ENCODE measurements at places on chromosomes 2 and 18. TPM values are rescaled to one million over a fixed set of nuclear protein-coding genes. Genes with fewer than 3 reads are reported as not detected.
A peak's percentile ranks its signal among the peaks of the same experiment; 100 is the strongest.

DNA sequence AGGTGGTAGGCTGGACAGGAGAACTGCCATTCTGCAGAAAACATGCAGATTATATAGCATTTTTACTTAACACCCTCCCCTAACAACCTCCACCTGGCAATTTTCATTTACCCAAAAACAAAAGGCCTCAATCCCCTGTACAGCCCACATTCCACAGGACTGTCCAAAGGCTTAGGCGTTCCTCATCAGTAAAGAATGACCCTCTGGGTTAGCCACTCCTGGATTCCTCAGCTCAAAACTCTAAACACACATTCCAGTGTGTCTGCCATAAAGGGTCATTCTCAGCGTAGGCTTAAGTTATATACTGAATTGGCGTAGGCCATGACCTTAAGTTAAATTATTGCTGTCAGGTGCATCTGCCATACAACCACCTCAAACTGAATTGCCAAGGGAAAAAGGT is 261.8 kb upstream of the CHAC2 start:
- DNase-seq = no peak
- H3K27ac ChIP-seq = no peak overlapping the region
- H3K36me3 ChIP-seq = peaks cover 6% of the 10 kb centered on the region
- no peaks in the 10 kb centered on the region for H3K27me3 ChIP-seq

- H3K4me1 ChIP-seq = no peaks in the 10 kb centered on the region
- no peak for DNase-seq
- no peaks in the 10 kb centered on the region for H3K27me3 ChIP-seq
- no peaks in the 10 kb centered on the region for H3K36me3 ChIP-seq
These were observed 464.5 kb upstream of the SETBP1 start for GRCh38 chr18:44216169-44216568.

DNA sequence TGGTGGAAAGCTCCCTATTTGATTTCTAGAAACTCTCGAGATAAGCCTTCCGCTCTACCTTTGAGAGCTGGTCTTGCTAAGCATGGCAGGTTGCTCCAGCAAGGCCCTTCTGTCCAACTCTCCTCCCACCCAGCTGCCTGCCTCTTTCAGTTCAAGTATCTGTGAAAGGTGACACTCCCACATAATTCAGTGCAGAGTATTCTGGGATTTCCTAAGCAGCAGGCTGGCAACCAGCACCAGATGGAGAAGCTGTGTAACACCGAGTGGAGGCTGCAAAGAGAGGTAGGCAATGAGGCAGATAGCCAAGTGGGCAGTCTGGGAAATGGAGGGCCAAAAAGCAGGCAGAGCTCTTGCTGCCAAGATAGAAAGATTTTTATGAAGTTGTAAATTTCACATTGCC is 88.4 kb upstream of the CAVIN2 start:
- no peak for DNase-seq
- H3K36me3 ChIP-seq = no peaks in the 10 kb centered on the region
- 0 out of 2 replicates have a peak, but pooled peaks cover 2% of the 10 kb centered on the region for H3K4me1 ChIP-seq
- H3K4me3 ChIP-seq = no peak overlapping the region
- H3K27me3 ChIP-seq = no peaks in the 10 kb centered on the region

DNA sequence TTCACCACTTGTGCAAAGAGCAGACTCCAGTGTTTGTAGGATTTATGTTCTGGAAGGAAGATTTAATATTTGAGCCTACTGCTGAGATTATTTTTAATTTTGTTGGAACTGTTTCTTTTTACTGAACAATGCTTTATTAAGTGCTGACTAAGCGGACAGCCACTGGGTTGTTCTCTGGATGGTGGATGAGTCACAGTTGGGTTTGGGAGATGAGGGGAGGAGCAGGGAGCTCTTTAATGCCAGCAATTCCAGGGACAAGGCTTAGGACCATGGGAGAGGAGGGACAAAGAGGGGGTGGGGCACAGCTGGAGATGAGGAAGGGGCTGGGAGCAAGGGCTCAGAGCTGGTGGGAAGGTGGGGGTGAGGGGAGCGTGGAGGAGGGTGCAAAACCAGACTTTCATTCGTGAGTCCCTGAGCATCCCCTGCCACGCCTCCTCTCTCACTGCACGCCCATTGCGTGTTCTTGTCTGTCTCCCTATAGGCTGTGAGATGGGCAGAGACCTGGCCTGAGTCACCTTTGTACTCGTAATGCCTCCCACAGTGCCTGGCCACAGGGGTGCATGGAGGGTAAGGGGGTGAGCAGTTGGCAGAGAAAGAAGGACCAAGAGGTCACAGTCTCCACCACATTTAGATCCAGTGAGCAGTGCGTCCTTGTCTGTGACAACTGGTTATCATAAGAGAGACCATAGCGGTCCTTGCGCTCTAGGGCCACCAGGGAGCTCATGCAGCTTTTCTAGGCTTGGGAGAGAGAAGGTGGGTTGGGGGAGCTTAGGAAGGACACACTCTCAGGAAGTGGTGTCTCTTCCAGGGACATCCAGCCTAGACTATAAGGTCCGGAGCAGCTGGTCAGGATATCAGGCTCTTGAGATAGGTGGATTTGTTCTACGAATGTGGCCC is 18.4 kb downstream of the SLC4A3 start:
- H3K27me3 ChIP-seq = no peaks in the 10 kb centered on the region
- no peaks in the 10 kb centered on the region for H3K36me3 ChIP-seq
- H3K4me3 ChIP-seq = no peak overlapping the region
- peak; percentile 53 for DNase-seq
- H3K4me1 ChIP-seq = peaks cover 2% of the 10 kb centered on the region
- H3K27ac ChIP-seq = no peak overlapping the region

- H3K36me3 ChIP-seq = no peaks in the 10 kb centered on the region
- H3K27ac ChIP-seq = no peak overlapping the region
- DNase-seq = no peak
- no peaks in the 10 kb centered on the region for H3K4me1 ChIP-seq
- no peak overlapping the region for H3K4me3 ChIP-seq
These were observed 16.4 kb downstream of the MAL start for GRCh38 chr2:95041824-95042442.

DNA sequence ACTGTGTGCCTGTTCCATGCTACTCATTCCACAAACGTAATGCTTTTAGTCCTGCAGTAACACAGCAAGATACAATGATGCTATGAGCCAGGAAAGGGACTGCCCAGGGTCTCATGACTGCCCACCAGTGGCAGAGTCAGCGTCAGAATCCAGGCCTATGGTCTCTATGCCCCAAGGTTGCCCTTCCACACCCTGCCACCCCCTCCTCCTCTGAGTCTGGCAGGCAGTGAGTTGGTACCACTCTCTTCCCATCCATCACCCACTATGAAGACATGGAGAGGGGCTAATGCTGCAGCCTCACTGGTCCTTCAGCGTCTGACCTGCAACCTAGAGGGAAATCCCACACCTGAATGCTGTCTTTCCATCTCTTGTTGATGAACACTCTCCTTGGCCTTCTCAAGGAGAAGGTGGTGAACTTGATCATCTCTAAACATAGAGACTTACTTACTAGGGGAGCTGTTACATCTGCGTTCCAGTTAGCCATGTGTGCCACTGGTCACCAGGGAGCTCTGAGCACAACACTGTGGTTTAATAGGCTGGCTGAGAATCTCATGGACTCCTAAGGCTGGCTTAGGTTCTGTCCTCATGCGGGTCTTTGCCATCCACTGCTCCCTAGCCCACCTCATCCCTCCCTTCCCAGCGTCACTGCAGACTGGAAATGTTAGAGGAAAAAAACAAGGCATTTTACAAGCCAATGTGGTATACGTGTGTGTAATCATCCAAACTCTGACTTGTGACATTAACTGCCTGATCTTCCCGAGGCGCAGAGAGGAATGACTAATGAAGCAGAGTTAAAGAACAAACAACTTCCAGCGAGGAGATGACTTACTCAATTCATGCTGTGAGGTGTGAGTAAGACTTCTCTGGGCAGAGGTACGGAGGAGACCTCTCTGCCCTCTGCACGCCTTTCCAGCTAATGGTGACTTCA is 28.8 kb downstream of the STEAP3 start:
- H3K4me1 ChIP-seq = no peaks in the 10 kb centered on the region
- H3K36me3 ChIP-seq = peaks cover 47% of the 10 kb centered on the region
- H3K27ac ChIP-seq = no peak overlapping the region
- peak; percentile 15 for DNase-seq

DNA sequence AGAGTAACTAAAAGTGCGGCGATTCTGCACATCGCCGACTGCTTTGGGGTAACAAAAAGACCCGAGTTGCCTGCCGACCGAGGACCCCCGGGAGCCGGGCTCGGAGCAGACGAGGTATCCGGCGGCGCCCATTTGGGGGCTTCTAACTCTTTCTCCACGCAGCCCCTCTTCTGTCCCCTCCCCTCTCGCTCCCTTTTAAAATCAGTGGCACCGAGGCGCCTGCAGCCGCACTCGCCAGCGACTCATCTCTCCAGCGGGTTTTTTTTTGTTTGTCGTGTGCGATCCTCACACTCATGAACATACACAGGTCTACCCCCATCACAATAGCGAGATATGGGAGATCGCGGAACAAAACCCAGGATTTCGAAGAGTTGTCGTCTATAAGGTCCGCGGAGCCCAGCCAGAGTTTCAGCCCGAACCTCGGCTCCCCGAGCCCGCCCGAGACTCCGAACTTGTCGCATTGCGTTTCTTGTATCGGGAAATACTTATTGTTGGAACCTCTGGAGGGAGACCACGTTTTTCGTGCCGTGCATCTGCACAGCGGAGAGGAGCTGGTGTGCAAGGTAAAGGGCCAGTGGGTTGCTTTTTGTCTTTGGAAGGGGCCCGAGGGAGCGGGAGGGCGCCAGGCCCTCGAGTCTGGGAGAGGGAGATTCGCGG is 1.4 kb downstream of the TRIB2 start:
- peaks cover 15% of the 10 kb centered on the region for H3K36me3 ChIP-seq
- peaks cover 9% of the 10 kb centered on the region for H3K4me1 ChIP-seq
- peak overlapping the region; percentile 99 for H3K4me3 ChIP-seq

DNA sequence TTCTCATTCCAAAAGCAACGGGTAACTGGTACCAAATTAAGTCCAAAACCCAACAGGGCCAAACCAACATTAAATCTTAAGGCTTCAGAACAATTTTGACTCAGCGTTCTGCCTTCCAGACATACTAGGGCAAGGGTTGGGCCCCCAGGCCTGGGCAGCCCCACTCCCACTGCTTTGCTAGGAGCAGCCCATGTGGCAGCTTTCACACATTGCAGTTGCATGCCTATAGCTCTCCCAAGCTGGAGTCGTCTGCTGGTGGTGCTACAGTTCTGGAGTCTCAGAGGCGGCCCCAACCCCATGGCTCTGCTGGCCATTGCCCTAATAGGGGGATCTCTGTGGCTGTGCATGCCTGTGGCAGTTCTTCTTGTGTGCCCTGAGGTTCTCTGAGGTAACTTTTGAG is 37.6 kb upstream of the CD226 start:
- peaks cover 3% of the 10 kb centered on the region for H3K36me3 ChIP-seq
- peak; percentile 57 for DNase-seq
- no peak overlapping the region for H3K4me3 ChIP-seq
- H3K4me1 ChIP-seq = no peaks in the 10 kb centered on the region
- no peak overlapping the region for H3K27ac ChIP-seq
- no peaks in the 10 kb centered on the region for H3K27me3 ChIP-seq

VAMP8 gene
- total RNA-seq = 33.4 TPM

GRCh38 chr2:1370461-1370860 is 42.8 kb upstream of the TPO start:
- no peak overlapping the region for H3K4me3 ChIP-seq
- no peak for DNase-seq
- no peaks in the 10 kb centered on the region for H3K27me3 ChIP-seq

DNA sequence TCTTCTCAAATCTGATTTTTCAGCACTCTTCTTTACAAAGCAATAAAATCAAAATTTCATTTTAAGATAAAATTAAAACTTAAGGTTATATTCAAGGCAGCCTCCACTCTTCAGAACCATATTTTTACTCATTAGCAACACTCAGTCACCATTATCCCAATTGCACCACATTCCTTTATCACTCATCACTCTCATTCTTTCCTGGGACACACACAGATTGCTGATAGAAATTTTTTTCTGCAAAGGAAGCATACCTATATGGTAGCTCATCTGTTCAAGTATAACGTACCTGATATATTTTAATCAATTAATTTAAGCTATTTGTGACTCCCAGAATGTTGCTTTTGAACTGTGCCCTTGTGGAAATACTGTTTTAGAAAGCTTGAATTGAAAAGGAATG is 1559.3 kb upstream of the ZEB2 start:
- no peak for DNase-seq
- H3K4me3 ChIP-seq = no peak overlapping the region

CREG2 gene
- 1.2 TPM for total RNA-seq

ACVR1C gene
- total RNA-seq = 0.81 TPM

NCKAP1 gene
- 112 TPM for total RNA-seq

CHRNG gene
- not detected for total RNA-seq

DNA sequence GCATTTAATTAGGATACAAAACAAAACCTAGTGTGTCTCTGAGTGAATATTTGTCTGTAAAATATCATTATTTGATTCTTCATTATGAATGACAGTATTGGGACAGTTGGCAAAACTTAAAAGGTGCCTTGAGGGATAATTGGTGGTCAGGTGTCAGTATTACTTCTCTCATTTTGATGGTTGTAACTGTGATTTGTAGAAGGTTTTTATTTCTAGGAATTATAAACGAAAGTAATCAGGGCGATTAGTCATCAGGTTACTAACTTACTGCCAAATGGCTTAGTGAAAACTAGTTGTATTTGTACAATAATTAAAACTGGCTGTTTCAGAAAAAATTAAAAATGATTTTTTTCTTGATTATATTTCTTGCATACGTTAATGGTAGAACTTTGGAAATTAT is 117.6 kb downstream of the BIRC6 start:
- peaks cover 36% of the 10 kb centered on the region for H3K36me3 ChIP-seq
- no peak for DNase-seq
- H3K4me1 ChIP-seq = no peaks in the 10 kb centered on the region
- no peak overlapping the region for H3K27ac ChIP-seq
- H3K4me3 ChIP-seq = no peak overlapping the region

DNA sequence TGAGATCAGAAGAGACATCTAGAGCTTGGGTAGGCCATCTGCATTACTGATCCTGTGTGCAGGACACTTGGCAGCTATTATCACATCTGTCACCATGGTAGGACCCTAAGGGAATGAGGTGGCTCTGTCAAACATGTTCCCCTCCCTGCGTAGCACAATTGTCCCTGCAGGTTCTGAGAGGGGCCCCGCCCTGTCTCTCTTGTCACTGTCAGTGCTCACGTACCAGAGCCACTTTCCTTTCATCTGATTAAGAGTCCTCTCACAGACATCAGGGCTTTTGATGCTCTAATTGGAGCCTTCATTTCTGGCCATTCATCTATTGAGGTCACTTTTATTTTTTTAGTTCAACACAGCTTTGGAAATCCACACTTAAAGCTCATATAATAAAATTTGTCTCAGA is 38.5 kb downstream of the NEB start:
- no peak overlapping the region for H3K4me3 ChIP-seq
- no peaks in the 10 kb centered on the region for H3K27me3 ChIP-seq
- no peaks in the 10 kb centered on the region for H3K4me1 ChIP-seq
- no peaks in the 10 kb centered on the region for H3K36me3 ChIP-seq
- H3K27ac ChIP-seq = no peak overlapping the region
- no peak for DNase-seq

ABCB11 gene
- not detected for total RNA-seq

GRCh38 chr18:54928236-54928635 is 31.0 kb downstream of the CCDC68 start:
- no peaks in the 10 kb centered on the region for H3K27me3 ChIP-seq
- H3K4me3 ChIP-seq = no peak overlapping the region
- H3K27ac ChIP-seq = no peak overlapping the region
- no peaks in the 10 kb centered on the region for H3K36me3 ChIP-seq
- no peaks in the 10 kb centered on the region for H3K4me1 ChIP-seq
